ENCODE measurements at places on chromosomes 12 and 14.

DNA sequence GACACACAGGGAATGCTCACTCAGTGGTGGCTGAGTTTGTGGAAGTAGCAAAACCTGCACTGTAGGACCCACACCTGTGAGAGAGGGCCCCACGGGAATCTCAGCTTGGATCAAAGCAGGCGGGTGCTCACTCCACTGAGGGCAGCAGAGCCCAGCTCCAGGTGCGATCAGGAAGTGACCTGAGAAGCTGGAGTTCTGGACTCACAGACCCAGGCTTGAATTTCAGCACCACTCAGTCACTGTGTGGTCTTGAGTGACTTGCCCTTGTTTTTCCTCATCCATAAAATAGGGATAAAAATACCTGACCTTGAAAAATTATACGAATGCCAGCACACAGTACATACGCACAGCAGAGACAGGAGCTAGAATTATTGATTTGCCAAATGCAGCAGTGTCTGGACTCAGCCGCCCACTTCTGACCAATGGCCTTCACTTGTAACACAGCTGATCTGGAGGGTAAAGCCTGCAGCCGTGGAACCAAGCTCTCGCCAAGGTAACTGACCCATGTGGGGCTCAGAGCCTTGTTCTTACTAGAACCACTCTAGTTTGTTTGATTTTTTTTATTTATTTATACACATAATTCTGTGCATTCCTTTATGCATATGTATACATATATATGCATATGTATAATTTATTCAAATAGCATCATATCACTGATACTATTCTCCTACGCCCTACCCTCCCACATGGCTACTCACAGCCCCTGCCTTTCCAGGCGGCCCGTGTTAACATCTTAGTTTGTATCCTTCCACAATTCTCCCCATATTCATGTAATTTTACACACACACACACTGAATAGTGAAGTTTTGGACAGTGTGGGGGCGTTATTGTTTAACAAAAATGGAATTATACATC is 53.9 kb downstream of the DPF3 start:
- DNase-seq = no peak

- no peak for DNase-seq
These were observed 64.5 kb downstream of the GALNT16 start for GRCh38 chr14:69324341-69324931.

DNA sequence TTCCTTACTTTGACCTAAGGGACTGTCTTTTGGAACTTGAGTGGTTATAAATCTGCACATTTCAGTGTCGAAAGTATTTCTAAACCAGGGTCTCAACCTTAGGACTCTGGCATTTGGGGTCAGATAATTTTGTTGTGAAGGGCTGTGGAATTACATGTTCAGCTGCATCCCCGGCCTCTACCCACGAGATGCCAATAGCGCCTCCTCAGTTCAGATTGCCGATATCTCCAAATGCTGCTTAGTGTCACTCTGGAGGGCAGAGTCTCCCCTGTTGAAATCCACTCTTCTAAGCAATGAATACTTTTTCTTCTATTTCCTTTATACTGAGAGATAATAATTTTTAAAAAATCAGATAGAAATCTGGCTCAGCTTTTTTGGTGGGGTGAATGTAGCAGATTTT is 379.4 kb upstream of the RGS6 start:
- DNase-seq = no peak

GRCh38 chr14:63045612-63046320 is 508 bp upstream of the KCNH5 start:
- DNase-seq = no peak

- DNase-seq = no peak
These were observed 12.0 kb downstream of the MEG3 start for GRCh38 chr14:100837805-100838350.

DNA sequence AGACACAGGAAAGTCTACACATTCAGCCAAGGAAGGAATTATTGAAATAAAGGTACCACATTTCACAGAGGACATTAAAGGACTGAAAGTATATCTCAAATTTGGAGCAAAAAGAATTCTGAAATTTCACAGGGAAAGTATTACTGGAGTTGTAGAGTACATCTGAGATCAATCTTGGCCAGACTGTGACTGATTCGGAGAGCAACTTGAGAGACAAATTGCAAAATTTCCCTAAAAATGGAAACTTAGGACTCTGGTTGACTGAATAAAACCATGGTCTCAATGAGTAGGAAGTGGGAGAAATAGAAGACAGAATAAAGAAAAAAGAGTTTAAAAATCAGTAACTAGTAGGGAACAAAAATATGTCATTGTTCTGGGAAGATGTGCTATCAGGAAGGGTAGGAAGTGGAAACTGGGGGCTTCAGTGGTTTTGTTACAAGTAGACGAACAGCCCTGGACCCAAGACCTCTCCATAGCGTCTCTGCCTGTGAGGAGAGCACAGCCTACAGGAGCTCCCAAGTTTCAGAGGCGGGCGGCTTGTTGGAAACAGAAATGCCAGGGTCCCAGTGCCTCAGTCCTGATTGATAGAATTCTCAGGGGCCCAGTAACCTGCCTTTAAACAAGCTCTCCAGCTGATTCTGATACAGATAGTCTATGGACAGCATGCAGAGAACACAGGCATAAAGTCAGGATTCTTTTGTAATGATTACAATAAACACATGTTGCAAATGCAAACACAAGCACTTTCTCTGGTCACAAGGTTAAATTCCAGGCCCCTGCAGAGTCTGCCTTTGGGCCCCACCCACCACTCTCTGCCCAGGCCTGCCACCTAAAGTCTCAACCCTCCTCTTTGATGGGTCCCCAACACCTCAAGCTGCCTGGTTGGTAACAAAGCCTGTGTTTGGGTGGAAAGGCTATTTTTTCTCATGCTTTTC is 63.1 kb downstream of the BBS10 start:
- no peak for DNase-seq

DNA sequence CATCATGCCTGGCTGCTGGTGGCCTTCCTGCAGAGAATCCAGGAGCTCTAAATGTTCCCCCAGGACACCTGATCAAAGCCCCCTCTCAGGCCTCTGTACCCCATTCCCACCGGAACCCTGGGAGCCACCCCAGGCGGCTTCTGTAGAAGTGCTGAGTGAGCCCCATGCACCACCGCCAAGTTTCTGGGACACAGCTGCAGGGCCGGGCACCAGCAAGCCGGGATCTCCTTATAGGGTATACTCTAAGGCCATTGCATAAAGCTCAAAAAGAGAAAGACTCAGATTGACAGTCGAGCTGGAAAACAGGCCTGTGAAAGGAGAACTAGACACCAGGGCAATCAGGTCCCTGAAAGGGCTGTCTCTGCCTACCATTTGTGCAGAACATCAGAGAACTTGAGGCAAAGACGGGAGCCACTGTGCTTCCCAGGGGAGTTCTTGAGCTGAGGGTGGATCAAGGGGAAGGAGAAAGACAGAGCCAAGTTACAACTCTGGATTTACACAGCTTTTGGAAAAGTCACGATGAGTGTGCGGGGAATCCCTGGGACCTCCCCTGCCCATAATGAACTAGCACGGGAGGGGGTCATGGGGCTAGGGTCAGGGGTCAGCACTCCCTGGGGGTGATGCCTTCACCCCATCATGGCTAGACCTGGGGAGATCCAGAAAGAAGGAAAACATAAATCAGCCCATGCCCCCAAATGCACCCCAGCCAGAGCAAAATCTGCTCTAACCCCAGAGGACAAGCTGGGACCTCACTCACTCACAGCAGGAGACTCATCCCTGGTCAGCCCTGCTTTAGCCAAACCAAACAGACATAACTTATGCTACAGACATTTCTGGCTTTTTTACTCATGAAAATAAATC is 51.1 kb downstream of the ITPK1 start:
- no peak for DNase-seq

- DNase-seq = no peak
These were observed 220.6 kb downstream of the GXYLT1 start for GRCh38 chr12:41924111-41924510.

DNA sequence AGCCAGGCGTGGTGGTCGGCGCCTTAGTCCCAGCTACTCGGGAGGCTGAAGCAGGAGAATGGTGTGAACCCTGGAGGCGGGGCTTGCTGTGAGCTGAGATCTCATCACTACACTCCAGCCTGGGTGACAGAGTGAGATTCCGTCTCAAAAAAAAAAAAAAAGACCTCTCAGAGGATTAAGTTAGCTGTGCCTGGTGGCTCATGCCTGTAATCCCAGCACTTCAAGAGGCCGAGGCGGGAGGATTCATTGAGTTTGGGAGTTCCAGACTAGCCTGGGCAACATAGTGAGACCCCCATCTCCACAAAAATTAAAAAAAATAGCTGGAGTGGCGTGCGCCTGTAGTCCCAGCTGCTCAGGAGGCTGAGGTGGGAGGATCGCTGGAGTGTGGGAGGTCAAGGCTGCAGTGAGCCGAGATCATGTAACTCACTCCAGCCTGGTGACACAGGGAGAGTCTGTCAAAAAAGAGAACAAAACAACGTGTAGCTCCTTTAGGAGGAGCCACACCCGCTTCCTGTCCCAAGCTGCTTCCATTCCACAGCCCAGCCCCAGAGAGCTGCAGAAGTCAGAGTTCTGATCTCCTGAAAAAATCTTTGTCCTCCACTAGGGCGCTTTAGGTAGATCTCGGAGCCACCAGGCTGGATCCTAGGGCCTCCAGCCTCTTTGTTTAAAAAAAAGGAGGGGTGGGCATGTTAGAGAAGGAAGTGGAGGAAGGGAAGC is 11.5 kb upstream of the ULK1 start:
- no peak for DNase-seq

DNA sequence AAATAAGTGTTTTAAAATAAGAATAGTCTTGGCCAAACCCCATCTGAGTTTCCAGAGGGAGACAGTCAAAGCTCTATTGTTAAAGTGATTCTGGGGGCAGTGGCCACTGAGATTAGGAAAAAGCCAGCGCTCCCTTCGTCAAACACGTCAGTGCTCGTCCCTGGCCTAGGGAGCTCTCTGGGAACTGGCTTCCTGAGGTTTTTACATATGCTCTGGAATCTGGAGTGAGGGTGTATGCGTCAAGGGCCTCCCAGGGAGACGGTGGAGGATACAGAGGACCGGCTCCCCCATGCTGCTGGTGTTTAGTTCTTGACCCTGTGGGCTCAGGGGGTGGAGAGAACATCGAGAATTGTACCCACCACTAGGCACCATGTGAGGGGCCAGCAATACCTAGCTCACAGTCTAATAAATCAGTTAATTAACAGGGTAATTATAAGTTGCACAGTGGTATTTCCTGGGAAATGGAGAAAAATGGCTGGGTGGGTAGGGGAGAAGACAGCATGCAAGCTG is 87.0 kb downstream of the SLC25A47 start:
- DNase-seq = no peak

DNA sequence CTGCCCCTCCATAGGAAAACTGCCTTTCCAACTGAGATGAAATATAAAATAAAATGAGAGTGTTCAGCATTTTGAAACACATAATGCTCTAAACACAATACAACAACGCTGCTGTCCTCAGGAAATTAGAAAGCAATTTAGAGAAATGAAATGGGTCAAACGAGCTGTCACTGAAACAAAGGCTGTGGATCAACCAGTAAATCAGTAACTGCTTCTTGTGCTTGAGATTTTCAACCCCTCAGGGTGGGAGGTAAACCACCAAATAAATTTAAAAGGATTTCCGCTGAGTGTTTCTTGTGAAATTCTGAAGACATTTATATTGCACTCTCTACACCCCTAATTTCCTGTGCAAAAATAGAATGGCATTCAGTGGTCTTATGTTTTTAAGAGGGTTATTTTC is 657.1 kb upstream of the SEL1L start:
- DNase-seq = no peak

GRCh38 chr12:53781228-53781801 is 29.5 kb upstream of the CISTR start:
- no peak for DNase-seq

DNA sequence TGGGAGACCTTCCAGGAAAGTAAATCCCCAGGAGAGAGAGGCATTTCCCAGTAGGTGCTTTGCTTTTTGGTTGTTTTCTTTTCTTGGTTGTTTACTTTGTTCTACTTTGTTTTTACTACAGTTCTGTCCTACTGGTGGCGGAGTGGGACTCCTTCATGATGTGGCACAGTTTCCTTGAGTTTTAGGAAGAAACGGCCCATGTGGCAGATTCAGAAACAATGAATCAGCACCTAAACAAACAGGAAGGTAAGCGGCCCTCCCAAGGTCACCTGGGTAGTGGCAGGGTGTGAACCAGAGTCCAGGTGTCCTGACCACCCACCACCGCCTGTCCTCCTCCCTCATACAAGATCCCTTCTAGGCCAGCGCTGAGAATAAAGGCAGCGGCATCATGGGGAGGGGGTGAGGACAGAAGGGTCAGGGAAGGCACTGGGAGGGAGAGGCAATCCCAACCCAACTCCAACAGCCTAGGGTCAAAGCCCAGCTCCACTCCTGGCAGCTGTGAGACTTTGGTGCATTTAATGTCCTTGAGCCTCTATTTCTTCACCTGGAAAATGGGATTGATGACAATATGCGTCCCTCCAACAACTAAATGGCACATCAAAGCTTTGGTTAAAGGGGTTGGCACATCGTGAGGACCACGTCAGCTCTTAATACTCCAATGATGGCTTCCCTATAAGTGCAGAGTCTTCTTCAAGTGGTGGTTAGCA is 111.5 kb upstream of the BCL2L14 start:
- no peak for DNase-seq

DNA sequence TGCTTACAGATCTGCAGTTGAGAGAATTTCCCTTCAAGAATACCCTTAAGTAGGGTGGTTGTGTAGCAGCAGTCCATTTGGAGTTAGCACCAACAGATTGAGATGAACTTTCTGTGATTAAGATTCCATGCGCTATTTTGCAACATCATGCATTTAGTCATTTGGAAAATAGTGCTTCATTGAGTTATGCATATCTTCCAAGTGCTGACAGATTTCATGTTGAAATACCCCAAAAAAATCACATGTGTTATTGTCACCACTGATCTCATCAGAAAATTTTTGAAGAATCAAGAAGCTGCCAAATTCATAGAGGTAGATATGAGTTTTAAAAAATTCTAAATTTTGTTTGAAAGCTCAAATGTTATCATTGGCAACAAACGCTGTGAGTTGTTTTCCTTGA is 35.5 kb upstream of the OSBPL8 start:
- no peak for DNase-seq

- DNase-seq = no peak
These were observed 1.6 kb downstream of the TMEM179 start for GRCh38 chr14:104602933-104603325.

DNA sequence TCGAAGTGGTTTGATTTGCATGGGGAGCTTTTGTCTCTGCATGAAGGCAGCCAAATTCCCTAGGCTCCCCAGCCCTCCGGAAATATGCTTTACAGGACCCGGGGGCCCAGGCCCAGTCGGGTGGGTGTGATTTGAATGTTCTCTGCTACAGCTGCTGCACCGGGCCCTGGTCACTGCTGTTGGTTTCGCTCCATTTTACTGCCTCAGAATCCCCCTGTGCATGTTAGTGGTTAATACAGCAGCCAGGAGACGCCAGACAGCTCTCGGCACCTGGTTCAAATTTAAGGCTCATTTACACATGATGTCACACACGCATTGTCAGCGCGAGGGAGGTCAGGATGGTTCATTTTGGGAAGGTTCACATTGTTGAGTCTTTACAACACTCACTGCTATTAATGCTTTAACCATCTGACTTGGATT is 99.6 kb downstream of the SLC38A6 start:
- no peak for DNase-seq

DNA sequence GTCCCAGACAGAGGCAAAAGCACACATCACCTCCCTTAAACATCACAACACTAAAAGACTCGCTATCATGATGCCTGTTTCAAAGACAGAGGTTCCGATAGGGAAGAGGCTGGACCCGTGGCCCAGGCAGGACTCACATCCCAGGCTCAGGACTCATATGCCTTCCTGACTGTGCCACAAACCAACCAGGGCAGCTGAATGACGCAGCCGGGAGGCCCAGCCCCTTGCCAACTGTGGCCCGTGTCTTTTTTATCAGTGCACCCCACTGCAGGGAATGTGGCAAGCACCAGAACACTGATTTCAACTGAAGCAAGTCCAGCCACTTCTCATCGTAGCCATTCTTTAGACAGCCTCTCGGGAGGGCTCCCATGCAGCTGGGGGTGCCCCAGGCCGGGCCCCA is 132.3 kb downstream of the KSR2 start:
- no peak for DNase-seq

Data from Jurkat, Clone E6-1 (cell line).